ENCODE measurements at places on chromosomes 12 and 14.
A peak's percentile ranks its signal among the peaks of the same experiment; 100 is the strongest.

DNA sequence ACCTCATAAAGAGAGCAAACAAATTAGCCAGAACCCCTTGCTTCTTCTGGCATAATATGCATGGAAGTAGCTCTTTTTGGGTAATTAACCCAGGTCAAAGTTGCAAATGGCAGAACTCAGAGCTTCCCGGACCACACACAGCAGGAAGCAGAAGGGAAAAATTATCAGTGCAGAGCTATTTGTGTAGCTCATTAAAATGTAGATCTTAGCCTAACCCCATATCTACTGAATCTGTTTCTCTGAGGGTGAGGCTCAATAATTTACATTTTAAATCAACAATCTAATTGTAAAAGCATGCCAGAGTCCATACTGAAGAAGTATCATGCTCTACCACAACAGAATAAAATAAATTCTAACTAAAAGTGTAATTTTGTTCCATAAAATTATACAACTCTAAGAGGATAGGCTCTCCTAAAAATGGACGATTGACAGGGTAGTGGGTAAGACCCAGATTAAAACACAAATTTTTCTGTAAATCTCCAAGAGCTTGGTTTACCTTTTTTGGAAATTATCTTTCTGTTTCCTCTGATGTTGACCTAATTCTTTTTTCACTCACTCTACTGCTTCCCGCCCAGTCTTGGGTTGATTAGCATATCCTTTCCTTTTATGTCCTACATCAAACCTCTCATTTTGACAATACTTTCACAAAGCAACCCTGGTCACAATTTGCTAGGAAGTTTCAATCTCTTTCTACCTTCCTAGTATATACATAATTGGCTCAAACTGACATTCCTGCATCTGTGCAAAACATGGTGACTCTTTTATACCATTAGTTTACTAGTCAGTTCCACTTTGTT, 213.3 kb upstream of the SLC16A7 start:
- DNase-seq = no peak

- no peak for DNase-seq
Observed at GRCh38 chr12:54579258-54579657, 9.2 kb downstream of the PPP1R1A start.

- no peak for DNase-seq
Observed at GRCh38 chr12:29043069-29043468, 106.0 kb upstream of the FAR2 start.

GRCh38 chr14:30193845-30194501, 266.3 kb upstream of the PRKD1 start:
- no peak for DNase-seq

GRCh38 chr14:58460772-58461171, 33.3 kb downstream of the KIAA0586 start:
- no peak for DNase-seq

DNA sequence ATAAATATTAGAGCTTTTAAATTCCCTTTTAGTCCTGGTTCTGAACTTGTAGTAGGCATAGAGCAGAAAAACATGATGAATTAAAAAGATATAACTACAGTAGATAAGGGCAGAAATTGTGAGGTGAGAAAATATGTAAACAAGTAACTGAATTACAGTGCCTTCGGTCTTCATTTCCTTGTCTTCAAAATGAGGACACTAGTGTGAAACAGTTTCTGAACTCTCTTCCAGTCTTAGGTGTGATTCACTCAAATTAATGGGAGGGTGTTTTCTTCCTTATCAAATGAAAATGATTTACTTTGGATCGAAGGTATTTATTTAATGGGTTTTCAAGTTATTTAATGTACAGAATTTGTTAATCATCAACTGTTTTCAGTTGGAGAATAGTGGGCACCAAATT, 1.5 kb downstream of the FGD4 start:
- no peak for DNase-seq

DNA sequence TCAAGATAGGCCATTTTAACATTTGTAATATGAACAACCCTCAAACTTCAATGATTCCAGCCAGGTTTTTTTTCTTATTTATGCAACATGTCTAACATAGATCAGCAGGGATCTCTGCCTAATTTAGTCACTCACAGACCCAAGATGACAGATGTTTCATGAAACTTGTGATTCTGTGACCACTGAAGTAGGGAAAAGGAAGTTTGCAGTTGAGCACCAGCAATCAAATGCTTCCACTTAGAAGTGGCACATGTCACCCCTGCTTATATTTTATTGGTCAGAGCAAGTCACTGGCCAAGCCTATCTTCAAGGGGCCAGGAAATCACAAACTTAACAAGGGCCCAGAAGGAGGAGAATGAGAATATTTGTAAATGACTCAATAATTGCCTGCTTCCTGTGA, 150.6 kb downstream of the BCAT1 start:
- DNase-seq = no peak

DNA sequence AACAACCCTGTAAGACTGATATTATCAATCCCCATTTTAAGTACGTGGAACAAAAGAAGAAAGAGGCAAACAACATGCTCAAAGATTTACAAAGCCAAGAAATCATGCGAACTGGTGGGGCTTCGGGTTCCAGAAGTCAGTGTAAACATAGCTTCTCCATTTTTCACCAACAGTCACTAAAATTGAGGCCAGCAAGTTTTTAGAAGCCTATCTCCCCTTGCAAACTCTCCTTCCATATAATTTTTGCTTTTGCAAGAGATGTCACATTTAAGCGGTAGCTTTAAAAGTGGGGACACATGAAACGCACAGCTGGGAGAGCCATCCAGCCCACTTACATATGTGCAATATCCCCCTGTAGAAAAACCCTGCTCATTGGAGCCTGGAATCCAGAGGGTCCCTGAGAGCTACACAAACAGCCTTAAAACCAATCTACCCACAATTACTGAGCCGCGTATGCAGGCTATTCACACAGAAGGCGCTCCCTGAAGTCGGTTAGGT, 797 bp downstream of the SLC11A2 start:
- peak; percentile 16 for DNase-seq

DNA sequence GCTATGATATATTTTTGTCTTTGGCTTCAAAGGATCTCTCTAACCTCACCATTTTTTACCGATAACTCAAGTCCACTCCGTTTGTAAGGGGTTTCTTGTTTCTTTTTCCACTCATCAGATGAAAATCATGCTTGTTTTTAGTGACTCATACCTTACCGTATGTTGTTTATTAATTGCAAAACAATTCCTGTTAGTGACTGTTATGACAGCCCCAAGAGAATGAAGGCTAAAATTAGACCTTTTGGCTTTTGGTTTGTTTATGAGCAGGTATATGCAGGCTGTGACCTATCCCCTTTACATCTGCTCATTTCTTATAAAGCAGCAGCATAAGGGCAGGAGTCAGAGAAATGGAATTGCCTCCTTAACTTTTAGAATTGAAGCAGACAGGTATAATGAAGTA, 319.8 kb downstream of the CEP128 start:
- no peak for DNase-seq

DNA sequence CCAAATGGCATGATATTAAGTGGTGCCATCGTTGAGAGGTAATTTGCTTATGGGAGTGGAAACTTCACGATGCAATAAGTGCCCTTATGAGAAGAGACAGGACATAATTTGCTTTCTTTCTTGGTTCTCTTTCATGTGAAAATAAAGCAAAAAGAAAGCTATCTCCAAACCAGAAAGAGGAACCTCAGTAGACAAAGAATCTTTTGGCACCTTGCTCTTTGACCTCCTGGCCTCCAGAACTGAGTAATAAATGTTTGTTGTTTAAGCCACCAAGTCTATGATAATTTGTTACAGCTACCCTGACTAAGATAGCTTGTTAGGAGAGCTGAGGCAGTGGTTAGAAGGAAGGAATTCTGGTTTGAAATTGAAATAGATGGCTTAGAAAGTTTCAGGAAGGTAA, 39.6 kb downstream of the CCER1 start:
- no peak for DNase-seq

- no peak for DNase-seq
Observed at GRCh38 chr14:75497701-75498100, 24.6 kb upstream of the BATF start.

Measured in central memory CD4-positive, alpha-beta T cell (primary cell).